Omental fat pad (tissue), 4 donors: ENCODE measurements at places on chromosomes 13 and 19. TPM values are rescaled to one million over a fixed set of nuclear protein-coding genes. Genes with fewer than 3 reads are reported as not detected.

The IRS2 gene
- 25.2 TPM for total RNA-seq

- DNase-seq, result no peak
These were observed 174.6 kb downstream of the COL4A1 start for GRCh38 chr13:110132225-110132982.

GRCh38 chr19:7408251-7408650 lies 59.5 kb downstream of the ARHGEF18 start:
- no peak for DNase-seq

GRCh38 chr13:43963726-43964125 lies 84.0 kb downstream of the LACC1 start:
- DNase-seq, result no peak

GRCh38 chr13:111515635-111516034 lies 195.2 kb downstream of the TEX29 start:
- no peak for DNase-seq

- DNase-seq, result no peak
These were observed 19.9 kb downstream of the OR7A5 start for GRCh38 chr19:14814982-14815652.

DNA sequence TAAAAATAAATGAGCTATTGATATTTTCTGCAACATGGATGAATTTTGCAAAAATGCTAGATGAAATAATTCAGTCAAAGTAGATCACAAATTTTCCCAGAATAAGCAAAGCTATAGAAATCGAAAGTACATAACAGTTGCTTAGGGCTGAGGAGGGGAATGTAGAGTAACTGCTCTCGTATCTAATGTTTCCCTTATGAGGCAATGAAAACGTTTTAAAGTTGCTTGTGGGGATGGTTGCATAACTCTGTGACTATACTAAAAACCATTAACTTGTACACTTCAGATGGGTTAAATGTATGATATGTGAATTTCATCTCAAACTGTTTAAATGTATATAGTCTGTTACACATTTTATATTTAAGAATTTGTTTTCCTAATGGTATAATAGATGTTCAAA lies 231.7 kb downstream of the GGACT start:
- DNase-seq, result no peak
